Hepatocyte (in vitro differentiated cells): ENCODE measurements at places on chromosomes 5 and 9. TPM values are rescaled to one million over a fixed set of nuclear protein-coding genes. Genes with fewer than 3 reads are reported as not detected.

Gene PCDHB9
- 1.2 and 2.3 TPM in 2 replicates for total RNA-seq

Gene TPPP
- 1.6 and 2.0 TPM in 2 replicates for total RNA-seq

Gene IFNA7
- not detected in 2 replicates for total RNA-seq

Gene KIF12
- total RNA-seq: 31.9 and 39.9 TPM in 2 replicates

Gene ARHGEF28
- 7.6 and 11.2 TPM in 2 replicates for total RNA-seq

Gene TNC
- total RNA-seq: 18.1 and 20.9 TPM in 2 replicates

Gene TRPM3
- total RNA-seq: 0.60 and 1.6 TPM in 2 replicates

Gene CARD9
- 0.68 and 0.80 TPM in 2 replicates for total RNA-seq

Gene FOXI1
- total RNA-seq: not detected in 2 replicates

Gene PFN3
- total RNA-seq: not detected in 2 replicates

Gene NR5A1
- total RNA-seq: 0.07 and 0.20 TPM in 2 replicates

Gene GLDC
- 18.4 and 26.6 TPM in 2 replicates for total RNA-seq

Gene PDZD2
- total RNA-seq: 1.9 and 4.0 TPM in 2 replicates

Gene ARRDC3
- total RNA-seq: 114 and 134 TPM in 2 replicates

Gene TXNDC8
- total RNA-seq: not detected in 2 replicates

Gene F2RL2
- 2.3 and 2.6 TPM in 2 replicates for total RNA-seq

Gene EQTN
- 1.1 TPM in 1 of 2 replicates, not detected in the other for total RNA-seq

Gene SIMC1
- 27.0 and 34.7 TPM in 2 replicates for total RNA-seq

Gene KIF24
- total RNA-seq: 1.3 and 1.8 TPM in 2 replicates

Gene SHROOM1
- total RNA-seq: 8.5 and 10.0 TPM in 2 replicates

Gene NME5
- total RNA-seq: 2.2 and 2.3 TPM in 2 replicates

Gene MLANA
- not detected in 2 replicates for total RNA-seq

Gene ZNF367
- total RNA-seq: 3.3 and 3.6 TPM in 2 replicates

Gene NUTM2G
- total RNA-seq: 0.13 and 0.32 TPM in 2 replicates

Gene FREM1
- total RNA-seq: 27.7 and 36.1 TPM in 2 replicates

Gene GARIN3
- total RNA-seq: not detected in 2 replicates

Gene SPOCK1
- 5.6 and 7.7 TPM in 2 replicates for total RNA-seq

Gene RASGRF2
- total RNA-seq: 3.1 and 3.3 TPM in 2 replicates

Gene AJM1
- total RNA-seq: 2.0 and 3.0 TPM in 2 replicates

Gene LCN9
- total RNA-seq: 2.2 and 2.6 TPM in 2 replicates

Gene ABCA1
- 76.1 and 87.4 TPM in 2 replicates for total RNA-seq

Gene LECT2
- total RNA-seq: 25.0 and 29.6 TPM in 2 replicates
